ENCODE measurements at places on chromosomes 7 and 10.

DNA sequence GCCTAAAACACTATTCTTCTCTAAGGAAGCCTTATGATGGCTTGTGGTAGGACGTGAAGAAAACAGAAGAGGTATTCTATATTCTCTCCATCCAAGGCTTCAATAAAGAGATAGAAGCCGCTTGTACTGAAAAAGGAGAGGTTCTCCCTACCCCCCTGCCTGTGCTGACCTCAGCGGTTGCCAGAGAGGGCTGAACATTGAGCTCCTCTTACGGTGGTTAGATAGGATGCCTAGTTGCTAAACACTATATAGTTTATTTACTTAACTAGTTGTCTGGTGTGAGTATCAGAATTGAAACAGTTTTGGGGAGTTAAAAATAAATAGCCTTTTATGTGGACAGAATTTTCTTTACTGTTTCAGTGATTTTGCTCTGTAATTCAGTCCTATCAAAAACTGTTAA, 112.2 kb downstream of the TFPI2 start:
- DNase-seq: no peak

DNA sequence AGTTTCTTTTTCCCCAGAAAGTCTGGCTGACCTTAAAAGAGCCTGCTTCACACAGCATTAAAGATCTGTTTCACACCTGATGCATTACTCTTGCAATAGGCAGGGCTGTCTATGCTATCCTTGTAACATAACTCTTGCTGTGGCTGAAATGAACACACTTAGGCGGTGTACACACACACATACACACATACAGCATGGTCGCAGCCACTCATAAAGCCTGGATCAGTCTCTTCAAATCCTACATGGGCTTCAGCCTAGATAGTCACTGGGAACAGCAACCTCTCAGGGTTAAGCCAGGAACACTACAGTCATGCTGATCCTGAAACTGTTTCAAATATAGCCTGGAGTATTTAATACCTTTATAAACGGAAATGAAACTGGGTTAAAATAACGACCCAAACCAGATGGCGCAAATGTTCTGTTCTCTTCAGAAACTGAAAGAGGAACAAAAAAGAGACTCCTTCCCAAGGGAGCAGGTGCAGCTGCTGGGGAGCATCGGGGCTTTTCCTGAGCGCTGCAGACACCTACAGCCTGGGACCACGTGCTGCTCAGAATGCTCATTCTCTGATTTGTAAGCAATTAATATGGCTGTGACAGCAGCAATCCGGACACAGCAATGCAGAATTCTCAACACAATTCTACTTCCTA, 61.0 kb upstream of the SFMBT2 start:
- DNase-seq: no peak

- DNase-seq: no peak
Measured at GRCh38 chr7:102012941-102013461, 195.6 kb downstream of the CUX1 start.

DNA sequence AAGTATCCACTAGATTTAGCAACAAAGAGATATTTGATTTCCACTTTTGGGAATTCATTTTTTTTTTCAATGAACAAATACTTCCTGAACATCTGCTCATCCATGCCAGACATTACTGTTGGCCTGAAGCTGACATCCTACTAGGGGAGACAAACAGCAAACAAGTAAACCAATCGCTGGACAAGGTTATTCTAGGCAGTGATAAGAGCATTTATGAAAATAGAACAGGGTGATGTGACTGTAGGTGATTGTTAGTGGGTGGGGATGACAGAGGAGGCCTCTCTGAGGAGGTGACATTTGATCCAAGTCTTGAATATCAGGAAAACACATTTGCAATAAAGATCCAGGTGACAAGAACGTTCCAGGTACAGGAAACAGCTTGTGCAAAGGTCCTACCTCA, 89.1 kb upstream of the FAM180A start:
- DNase-seq: no peak

DNA sequence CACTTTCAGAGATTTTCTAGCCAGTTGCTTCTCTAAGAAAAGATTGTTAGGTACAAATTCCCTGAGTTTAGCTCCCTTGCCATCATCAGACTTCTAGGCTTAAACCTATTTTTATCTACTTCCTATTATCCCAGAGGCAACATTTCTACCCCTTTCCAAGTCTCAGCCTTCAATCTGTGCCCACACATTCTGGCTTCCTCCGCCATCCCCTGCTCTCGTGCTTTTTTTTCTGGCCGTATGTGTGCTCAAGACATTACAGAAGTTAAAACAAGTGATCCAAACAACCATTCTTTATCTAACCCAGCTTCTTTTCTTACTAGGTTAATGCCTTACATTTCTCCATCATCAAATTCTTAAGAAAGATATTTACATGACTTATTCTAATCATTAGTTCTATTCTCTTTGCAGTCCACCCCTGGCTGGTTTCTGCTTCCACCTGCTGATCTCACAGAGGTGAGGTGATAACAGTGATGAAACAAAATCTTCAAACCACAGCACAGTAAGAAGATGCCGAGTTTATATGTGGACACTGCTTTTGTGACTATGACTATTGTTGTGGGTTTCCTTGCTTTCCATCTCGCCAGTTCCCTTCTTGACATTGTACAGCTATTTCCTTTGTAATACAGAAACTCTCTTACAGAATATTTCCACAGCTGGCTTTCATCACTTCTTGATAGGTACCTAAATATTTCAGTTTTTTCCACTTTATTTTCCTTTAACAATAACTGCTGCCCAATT, 18.3 kb upstream of the CDK6 start:
- no peak for DNase-seq

DNA sequence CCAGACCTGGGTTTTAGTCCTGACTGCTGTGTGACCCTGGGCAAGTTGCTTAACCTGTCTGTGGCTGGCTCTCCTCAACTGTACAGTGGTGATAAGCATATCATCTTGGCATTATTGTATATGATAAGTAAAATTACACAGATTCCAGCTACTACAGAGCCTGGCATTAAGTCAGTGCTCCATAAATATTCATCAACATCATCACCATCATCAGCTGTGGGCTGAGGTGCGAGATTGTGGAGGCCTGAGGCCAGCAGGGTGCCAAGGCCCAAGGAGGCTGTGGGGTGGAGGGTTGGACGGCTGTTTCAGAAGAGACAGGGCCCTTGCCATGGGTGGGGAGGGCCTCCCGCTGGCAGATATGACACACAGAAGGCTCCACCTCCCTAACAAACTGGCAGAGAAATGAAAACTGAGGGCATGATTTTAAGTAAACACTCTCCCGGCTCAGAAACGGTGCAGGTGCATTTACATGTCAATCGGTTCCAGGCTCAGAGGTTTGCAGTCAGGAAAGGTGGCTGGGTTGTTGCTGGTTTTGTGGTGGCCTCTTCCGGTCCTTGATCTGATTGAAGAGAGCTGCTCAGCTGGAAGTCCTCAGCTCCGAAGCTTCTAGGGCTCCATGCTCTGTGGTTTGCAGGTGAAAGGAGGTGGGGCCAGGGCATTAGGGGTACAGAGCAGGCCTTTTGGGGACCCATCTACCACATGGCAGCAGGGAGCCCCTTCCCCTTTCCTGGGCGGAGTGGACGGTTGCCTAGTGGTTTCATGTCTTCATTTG, 10.2 kb downstream of the CRYGN start:
- DNase-seq: peak; percentile 68

GRCh38 chr7:131012477-131013031, 278.5 kb upstream of the KLF14 start:
- DNase-seq: no peak

- DNase-seq: no peak
Measured at GRCh38 chr7:49775065-49775948, 1.9 kb downstream of the VWC2 start.

DNA sequence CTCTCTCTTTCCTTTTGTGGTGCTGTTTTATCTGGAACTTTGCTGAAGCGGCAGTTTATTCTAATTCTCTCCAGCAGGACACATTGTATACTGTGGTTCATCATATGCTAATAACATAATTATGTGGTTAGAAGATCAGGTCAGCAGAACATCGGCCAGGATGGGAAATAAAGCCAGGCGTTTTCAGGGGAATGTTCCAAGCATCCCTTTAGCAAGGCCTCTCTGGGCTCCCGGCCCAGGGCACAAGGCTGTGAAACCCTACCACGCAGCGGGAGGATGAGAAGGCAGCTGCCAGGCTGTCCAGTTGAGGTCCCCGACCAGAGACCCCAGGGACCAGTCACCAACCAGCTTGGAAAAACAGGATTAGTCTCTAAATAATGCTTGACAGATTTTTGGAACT, 112.2 kb upstream of the GALNT17 start:
- no peak for DNase-seq

DNA sequence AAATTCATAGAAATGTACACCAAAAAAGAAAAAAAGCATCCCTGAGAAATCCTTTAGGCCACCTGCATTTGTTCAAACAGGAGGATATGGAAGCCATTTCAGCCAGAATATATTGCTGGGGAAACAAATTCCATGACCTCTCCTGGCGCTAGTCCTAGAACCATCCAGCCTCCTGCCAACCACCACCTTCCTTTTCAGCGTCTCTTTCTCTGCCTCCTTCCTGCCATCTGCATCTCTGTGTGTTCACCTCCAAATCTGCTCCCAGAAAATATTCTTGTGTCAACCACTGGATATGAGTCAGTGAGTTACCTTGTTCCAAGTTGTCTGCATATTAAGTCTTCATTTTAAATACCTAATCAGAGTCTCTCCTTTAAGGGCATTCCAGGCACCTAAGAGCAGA, 50.6 kb upstream of the NPY start:
- no peak for DNase-seq

DNA sequence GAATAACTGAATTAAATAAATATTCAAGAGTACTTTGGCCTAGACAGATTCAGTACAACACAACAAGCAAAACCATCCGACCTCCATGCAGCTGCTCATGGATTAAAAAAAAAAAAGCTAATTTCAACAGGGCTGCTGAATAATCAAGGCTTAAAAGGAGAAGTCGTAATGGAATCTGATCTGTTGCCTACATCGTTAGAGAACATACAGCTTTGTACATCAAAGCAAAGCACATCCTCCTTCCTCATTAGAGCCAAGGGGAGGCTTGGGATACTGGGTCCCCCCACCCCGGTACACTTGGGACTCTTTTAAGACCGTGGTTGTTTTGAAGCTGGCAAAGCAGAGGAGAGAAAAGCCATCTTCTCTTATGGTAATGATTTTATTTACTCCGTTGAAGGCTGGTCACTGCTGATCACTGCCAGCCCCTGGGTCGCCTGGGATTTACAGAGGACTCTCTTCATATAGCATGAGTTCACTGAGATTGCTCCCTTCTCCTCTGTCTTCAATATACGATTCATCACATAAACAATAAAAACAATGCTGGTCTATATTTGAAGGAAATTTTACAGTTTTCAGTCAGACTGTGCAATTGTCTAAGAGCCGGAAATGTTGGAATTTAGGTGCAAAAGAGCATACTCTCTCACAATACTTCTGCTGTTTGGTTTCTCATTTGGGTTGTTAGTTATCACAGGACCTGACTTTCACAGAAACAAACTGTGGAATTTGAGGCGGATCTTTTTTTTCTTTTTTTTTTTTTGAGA, 148.8 kb downstream of the FAM107B start:
- no peak for DNase-seq

DNA sequence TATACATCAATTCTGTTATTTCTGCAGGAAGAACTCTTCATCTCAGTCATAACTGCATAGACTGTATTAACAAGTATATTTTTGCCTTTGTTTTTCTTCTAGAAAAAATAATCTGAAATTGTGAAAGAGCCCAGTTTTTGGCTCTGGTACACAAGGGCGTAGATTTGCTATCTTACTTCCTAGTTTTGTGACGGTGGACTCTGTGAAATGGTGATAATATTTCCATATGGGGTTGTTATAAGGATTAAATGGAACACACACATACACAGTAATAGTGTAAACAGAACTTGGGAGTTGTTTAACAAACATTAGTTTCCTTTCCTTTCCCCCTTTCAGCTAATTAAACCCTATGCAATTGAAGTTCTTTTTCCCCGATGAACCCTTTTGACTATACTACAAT, 108.7 kb downstream of the MKLN1 start:
- no peak for DNase-seq

GRCh38 chr10:17199351-17199804, 2.1 kb downstream of the TRDMT1 start:
- DNase-seq: no peak

DNA sequence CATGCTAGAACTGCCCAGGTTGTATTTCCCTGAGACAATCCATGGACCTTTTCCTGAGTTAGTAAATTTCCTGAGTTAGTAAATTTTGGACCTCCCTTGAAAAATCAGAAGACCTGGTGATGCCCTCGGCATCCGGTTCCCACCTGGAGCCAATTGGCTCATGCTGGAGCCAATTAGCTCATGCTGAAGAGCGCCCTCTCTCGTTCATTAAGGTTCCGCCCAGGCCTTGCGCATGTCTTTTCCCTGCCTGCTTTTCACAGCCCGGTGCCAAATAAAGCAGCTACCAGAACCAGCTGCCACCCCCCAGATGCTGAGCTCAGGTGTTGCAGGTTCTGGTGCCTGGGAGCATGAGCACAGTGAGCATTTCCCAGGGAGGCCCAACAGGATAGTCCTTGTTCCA, 96.2 kb downstream of the APBB1IP start:
- no peak for DNase-seq

GRCh38 chr7:82263920-82264782, 179.4 kb downstream of the CACNA2D1 start:
- DNase-seq: peak; percentile 48

DNA sequence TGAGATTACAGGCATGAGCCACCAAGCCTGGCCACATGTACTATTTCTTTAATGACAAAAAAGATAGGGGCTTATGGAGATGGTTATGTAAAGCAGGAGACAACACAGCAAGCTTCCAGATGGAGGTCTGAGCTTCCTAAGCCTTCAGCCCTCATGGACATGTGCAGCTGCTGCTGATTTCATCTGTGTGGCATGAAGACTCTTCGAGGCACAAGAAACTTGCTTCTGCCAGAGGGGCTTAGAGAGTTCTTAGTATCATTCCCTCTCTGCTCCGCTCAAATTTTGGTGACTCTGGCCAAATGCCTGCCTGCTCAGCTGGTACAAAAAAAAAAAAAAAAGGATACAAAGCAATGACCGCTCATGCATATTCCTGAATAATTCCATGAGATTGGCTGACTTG, 552.5 kb downstream of the TYW1 start:
- no peak for DNase-seq

GRCh38 chr10:133375357-133376115, 2.4 kb upstream of the ECHS1 start:
- no peak for DNase-seq

DNA sequence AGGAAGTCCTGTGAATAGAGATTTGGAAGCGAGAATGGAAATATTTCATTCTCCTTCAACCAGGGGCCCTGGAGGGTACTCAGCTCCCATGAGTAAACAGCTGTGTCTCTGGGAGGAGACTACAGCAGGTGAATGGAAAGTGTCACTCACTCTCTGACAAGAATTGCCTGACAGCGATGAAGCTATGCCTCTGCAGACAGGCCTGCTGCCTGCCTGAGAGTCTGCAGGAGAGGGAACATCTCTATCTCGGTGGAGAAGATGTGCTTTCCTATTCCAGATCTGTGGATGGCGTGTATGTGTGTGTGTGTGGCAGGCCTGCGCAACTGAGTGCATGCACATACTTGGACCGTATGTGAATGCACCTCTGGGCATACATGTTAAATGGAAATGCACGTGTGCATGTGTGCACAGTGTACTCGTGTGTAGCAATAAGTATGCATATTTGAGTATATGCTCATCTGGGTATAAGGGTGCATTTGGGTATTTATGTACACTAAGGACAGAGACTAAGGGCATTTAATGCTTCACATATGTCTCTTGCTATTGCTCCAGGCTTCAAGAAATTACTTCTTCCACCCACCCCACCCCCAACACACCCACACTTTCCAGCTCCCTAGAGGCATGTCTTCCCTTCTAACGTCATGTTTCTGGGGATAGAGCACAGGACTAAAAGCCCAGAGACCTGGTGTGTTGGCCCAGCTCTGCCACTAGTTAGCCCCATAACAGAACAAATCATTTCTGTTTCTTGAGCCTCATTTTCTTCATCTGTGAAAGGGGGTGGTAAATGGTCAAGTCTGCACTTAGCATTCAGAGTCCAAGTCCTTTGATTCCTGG, 4.6 kb upstream of the ADCYAP1R1 start:
- no peak for DNase-seq

Measured in NCI-H2081 (cell line).